ENCODE measurements at places on chromosomes 4 and X.
A peak's percentile ranks its signal among the peaks of the same experiment; 100 is the strongest.

GRCh38 chrX:78452356-78452755, 124.9 kb upstream of the CYSLTR1 start:
- DNase-seq: no peak

- DNase-seq: no peak
Measured at GRCh38 chr4:77465271-77465670, 140.3 kb upstream of the CXCL13 start.

GRCh38 chrX:70262952-70263567, 3.1 kb upstream of the P2RY4 start:
- no peak for DNase-seq

GRCh38 chr4:23819041-23819511, 70.8 kb downstream of the PPARGC1A start:
- DNase-seq: no peak

- DNase-seq: no peak
Measured at GRCh38 chrX:28981952-28982351, 394.7 kb downstream of the IL1RAPL1 start.

DNA sequence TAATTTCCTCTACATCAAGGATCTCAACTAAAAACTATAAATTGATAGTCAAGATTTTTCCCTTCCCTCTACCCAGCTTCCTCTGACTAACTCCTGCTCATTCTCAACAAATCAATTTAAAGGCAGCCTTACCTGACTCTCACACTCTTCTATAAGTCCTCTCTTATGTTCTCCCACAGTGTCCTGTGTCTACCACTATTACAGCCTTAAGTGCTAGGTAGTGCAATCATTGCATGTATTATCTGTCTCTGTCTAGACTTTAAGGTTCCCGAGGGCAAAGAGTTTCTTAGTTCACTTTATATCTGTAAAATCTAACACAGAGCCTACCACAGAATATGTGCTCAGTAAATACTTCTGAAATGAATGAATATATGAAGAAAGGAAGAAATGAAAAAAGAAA, 123.7 kb downstream of the BTC start:
- no peak for DNase-seq

GRCh38 chr4:41590591-41590990, 52.6 kb downstream of the LIMCH1 start:
- no peak for DNase-seq

GRCh38 chrX:20061855-20062254, 54.9 kb downstream of the MAP7D2 start:
- DNase-seq: no peak

DNA sequence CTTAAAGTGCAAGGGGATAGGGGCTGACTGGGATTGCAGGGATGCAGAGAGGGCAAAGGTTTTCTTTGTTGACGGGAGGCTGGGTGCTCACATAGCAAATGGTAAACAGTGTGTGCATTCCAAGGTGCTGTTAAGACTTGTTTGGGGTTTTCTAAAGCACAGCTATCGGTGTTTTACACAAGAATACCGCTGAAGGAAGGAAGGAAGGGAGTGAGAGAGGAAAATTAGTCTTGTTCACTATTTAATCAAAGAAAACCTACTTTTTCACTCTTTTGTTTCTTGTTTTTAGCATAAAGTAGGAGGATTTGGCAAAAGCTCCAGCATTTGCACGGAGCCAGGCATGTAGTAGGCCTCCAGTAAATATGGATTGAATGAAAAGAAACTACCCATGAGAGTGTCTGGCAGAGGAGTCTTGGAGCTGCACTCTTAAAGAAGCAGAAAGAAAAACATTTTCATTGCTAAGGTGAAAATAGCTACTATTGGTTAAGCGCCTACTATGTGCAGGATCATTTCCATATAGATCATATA, 99.7 kb downstream of the FIP1L1 start:
- no peak for DNase-seq

GRCh38 chrX:16123222-16123786, at the start of gene GRPR:
Gene GRPR, plus strand, starts transcription at chrX:16123565. Its CDS starts 389 bp downstream, at chrX:16123954.
- DNase-seq: peak; percentile 0

- no peak for DNase-seq
Measured at GRCh38 chr4:99437723-99438404, 2.7 kb upstream of the ADH7 start.

All from T-helper 22 cell (primary cell).